ENCODE measurements at places on chromosomes 2 and 18.
A peak's percentile ranks its signal among the peaks of the same experiment; 100 is the strongest.

- DNase-seq, result no peak
Observed at GRCh38 chr2:216113572-216113971, 4.4 kb downstream of the XRCC5 start.

DNA sequence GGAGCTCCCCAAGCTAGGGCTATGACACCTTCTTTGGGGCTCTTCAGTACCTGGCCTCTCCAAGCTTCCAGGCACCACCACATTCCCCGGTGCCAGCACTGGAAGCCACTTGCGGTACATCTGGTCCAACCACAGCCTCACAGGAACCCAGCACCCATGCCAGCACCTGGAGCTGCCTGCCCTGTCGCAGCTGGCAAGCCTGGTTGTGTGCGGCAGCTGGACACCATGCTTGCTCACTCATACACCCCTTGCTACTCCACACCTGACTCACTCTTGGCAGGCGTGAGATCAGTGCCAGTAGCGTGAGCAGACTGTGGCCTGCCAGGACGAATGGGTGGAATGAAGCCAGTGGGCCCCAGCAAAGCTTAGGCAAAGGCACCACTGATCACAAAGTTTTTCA, 34.0 kb downstream of the LRRTM4 start:
- no peak for DNase-seq

DNA sequence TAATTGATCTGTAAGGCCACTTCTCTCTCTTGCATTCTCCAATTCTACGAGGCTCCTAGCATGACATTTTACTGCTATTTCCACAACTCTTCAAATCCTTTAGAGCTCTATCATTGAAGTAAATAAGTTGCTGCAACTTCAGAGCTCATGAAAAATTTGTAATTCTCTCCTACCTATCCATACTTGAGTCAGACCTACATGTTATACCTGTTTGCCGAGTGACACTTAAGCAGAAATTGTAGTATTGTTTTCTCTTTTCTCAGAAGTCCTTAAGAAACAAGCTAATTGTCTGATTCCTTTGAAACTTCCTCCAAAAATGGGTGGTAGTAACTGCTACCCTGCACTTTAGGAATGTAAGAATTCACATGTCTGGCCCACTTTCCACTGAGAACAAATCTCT, 26.1 kb downstream of the GALM start:
- no peak for DNase-seq

DNA sequence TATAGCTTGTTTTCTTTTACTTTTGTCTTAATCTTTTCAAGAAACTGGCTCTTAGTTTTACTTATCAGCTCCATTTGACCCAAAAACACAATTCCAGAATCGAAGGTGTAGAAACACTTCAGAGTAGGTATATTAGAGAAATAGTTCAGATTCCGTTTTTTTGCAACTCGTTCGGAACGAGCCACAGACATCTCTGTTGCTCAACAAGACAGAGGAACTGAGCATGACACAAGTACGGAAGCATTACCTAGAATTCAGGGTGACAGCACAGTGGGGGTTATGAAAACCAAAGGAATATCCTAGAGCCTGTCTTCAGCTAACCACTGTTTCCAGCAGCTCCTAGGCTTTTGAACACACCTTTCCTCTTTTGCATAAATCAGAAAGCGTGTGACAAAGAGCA, 5.0 kb downstream of the HRH4 start:
- DNase-seq, result no peak

DNA sequence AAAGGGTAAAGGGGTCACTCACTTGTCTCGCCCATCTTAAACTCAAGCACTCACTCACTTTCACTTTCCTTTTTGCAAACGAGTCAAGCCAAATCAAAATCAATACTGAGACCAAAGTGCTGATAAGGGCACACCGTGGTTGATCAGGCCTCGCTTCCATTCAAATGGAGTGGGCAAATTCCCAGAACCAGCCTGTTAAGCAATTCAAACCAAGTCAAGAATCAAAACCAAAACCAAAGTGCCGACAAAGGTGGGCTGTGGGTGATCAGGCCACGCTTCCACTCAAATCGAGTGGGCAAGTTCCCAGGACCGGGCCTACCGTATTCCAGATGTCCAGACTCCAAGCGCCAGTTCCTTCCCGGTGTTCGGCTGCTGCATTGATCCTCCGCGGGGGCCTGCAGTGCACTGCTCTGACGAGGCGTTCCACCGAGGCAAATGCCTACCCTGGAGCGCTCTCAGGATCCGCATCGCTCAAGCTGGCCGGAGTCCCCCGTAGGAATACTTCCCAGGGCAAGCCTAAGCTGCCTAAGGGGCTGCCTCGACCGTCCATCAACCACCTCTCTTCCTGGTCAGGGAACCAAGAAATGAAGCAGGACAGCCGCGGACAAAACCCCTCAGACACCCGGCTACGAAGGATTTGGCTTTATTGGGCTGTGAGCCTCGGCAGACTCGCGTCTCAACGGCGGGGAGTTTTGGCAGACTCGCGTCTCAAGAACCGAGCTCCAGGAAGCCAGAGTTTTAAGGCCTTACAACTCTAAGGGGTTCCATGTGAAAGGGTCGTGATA, 89.9 kb upstream of the SLC1A4 start:
- DNase-seq, result peak; percentile 36

DNA sequence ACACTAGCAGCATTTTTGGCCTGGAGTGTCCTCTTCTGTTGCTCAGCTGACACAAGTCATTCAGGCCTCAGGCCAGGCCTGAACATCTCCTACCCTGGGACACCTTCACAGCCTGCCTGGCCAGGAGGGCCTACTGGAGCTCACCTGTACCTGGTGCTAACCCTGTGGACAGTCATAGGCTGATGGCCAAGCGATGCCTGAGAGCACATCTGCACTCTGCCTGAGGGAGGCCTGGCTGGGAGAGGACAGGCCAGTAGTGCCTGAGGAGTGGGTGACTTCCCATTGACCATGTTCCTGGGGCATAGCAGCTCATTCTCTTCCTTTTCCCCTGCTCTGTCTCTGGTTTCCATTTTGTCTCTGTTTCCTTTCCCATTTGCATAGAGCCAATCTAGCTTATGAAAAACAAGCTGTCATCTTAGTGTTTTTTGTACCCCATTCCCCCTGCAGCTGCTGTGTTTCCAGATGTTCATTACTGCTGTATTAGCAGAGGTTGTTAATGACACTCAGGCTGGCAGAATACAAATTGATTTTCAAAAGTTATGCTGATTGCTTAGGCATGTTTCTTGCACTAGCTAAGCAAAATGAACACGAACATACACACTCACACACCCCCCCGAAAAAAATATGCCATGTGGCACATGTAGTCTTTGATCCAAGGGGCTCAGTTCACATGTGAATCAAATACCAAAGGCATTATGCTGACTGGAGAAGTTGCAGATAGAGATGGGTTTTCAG, 149.7 kb upstream of the HS6ST1 start:
- no peak for DNase-seq

GRCh38 chr2:145752091-145752806, 1232.3 kb upstream of the ZEB2 start:
- no peak for DNase-seq

GRCh38 chr18:3059272-3059671, 46.3 kb upstream of the LPIN2 start:
- DNase-seq, result no peak

DNA sequence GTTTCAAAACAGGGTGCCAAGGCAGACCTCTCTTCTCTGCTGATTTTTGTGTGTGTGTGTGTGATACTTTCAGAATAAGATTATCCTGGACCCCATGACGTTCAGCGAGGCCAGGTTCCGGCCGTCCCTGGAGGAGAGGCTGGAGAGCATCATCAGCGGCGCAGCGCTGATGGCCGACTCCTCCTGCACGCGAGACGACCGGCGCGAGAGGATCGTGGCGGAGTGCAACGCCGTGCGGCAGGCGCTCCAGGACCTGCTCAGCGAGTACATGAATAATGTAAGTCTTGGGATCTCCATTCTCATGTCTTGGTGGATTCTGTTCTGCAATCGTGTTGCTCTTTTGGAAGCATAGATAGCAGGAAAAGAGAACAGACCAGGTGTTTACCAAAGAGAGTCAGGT, 395.0 kb downstream of the LRRTM1 start:
- DNase-seq, result no peak

- no peak for DNase-seq
Observed at GRCh38 chr2:145036421-145037011, 516.6 kb upstream of the ZEB2 start.

DNA sequence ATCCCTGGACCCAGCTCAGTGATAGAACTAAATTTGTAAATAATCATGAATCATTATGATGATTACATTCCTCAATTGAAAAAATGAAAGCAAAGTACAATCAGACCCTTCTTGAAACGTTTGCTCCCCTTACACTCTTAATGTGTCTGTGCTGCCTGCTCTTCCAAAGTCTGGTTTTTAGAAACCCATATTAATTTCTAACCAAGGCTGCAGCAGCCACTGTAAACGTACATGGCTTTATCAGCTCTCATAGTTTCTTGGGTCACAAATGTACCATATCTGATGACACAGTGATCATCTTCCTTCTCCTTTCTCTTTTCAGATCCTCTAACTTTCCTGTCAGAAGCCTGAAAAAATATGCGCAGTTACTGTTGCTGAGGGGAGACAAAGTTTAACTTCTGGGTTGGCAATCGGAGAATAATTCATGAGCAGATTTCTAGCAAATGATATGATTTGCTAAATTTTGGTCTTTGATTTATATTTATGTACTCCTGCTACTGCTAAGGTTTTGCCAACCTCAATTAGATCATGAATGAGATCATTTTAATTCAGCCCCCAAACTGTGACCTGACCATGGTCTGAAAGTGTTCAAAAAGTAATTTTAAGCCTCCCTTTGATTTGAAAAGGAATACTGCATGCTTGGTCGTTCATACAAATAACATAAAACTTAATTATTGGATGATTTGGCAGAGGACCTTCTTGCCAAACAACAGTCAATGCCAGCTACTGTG, 12.3 kb downstream of the ZEB2 start:
- no peak for DNase-seq

GRCh38 chr18:79042276-79042675, 26.9 kb upstream of the ATP9B start:
- no peak for DNase-seq

DNA sequence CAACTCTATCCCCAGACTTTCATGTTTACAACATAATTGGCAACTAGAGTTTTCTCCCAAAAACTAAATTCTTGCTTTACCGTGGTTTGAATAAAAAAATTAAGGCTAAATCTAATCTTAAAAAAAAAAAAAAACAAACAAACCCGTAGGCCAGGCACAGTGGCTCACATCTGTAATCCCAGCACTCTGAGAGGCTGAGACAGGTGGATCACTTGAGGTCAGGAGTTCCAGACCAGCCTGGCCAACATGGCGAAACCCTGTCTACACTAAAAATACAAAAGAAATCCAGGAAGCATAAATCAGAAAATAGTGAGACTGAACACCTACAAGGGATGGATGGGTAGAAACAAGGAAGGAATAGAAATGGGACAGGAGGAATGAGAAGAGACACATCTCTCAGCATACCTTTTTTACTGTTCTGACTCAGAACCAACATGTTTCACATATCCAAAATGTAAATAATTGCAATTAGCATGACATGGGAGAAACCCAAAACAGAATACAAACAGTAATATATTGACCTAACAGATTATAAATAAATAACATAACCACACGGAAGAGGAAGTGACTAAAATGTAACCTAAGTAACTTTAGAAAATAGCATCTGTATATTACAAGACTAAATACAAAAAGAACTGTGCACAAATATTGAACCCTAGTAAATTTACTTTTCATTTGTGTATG, 17.5 kb downstream of the MGAT4A start:
- DNase-seq, result no peak

DNA sequence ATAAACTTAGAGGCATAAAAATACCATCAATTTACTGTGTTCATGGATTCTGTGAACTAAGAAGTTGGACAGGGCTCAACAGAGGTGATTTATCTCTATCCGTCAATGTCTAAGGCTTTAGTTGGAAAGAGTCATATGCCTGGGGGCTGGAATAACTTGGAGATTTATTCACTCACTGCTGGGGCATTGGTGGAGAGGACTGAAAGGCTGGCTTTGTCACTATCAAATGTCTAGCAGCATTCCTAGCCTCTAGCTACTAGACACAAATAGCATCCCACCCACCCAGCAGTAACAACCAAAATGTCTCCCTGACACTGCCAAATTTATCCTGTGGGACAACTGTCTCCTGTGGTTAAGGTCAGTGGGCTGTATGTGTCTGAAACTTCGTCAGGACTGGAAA, 71.0 kb downstream of the EVA1A start:
- DNase-seq, result no peak

DNA sequence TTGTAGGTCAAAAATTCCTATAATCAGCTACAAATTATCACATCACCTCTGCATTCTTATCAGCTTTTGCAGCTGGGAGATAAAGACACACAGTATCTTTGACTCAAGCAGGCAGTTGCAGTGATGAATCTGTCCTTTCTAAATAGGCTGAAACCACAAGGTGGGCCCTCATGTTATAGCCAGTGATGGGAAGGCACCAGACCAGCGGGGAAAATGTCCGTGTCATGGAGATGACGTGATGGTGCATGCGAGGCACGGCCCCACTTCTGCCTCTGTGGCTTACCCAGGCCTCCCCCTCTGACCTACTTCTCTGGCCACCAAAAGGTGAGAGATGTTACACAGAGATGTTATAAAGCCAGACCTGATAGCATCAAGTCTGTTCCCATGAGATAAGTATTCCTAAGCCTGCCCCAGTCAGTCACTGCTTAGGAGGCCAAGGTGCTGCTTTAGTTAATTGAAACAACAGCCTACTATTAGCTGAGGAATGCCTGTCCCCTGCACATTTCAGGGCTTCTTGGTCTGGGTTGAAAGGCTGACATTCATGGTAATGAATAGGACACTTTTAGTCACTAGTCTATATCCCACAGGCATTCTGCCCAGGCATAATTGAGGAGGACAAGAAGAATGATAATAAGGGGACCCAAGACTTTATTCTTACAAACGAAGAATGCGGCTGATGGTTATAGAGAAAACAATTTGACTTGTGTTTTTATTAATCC, 327.9 kb downstream of the LPIN1 start:
- no peak for DNase-seq

DNA sequence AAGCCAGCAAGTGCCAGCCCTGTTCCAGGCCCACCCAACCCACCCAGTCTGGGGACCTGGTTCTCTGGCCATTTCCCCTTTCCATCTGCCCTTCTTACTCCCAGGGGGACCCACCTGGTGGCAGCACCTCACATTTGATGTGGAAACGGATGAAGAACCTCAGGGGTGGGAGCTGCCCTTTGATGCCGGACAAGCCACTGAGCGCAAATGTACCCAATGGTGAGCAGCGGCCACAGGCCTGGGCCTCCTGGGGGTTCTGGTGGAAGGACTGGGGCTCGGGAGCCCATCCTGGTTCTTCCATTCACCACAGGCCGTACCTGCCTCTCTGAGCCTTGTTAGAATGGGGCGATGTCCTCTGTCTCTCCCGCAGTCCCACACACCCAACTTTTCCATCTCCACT, 84.7 kb downstream of the EPAS1 start:
- no peak for DNase-seq

- peak; percentile 37 for DNase-seq
Observed at GRCh38 chr2:238242731-238243495, 3.1 kb upstream of the HES6 start.

Measured in activated effector memory CD4-positive, alpha-beta T cell treated with anti-CD3 and anti-CD28 coated beads, Interleukin-2, amount 50 U/mL, for 16 hours (primary cell).